ENCODE measurements at places on chromosomes 4 and X.

DNA sequence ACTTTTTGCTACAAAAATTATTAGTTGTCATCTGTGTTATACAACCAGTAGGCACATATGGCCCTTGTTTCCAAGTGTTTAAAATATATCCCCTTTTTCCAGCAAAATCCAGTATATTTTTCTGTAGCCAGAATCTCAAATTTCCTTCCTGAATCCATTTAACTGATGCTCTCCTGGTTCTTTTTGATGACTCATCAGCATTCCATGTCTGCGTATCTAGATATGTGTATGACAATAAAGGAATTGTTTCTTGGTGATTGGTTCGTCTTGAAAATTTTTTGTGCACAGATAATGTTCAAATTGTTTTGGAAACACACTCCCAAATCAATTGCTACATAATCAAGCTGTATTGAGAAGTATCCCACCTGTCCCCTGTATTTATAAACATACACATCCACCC is 98.3 kb downstream of the ITM2A start:
- DNase-seq = no peak

DNA sequence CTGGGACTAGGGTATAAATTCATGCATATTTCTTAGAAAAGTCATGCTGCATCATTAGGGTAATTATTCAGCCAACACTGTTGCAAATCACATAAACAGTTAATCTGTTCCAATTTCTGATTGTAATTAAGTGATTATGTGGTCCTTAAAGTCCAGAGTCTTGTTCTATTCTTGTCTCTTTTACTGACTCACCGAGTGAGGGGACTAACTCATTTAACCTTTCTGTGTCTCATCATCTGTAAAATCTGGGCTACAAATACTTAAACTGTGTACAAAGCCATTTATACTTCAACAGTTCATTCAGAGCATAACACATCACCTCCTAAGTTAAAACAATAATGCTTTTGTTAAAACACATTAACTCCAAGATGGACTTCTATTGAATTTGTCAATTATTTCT is 65.4 kb upstream of the KLHL13 start:
- no peak for DNase-seq

DNA sequence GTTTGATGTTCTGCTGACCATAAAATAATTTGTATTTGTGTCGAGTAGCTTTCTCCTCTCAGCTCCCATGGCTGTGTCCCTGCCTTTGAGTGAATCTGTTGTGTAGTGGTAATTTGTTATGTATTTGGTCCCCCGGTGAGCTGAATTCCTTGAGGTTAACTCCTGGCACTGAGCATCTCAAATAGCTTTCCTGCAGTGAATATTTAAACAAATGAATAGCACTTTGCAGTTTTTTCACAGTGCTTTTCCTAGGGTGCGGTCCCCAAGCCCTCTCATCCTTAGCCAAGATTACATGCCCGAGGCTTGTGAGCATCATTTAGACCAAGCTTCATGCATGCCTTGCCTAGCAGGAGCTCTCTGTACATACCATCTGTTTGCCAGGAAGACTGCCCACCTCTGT is 74.2 kb downstream of the CLDN34 start:
- DNase-seq = no peak

GRCh38 chr4:152340818-152341217 is 195.1 kb downstream of the FBXW7 start:
- DNase-seq = no peak

GRCh38 chr4:37594099-37594498 is 92.1 kb downstream of the RELL1 start:
- no peak for DNase-seq

GRCh38 chr4:90958256-90958895 is 831.2 kb downstream of the CCSER1 start:
- DNase-seq = no peak

- no peak for DNase-seq
Observed at GRCh38 chr4:74540193-74540592, 95.3 kb downstream of the AREG start.

- no peak for DNase-seq
Observed at GRCh38 chr4:48191758-48192157, 57.7 kb upstream of the TXK start.

DNA sequence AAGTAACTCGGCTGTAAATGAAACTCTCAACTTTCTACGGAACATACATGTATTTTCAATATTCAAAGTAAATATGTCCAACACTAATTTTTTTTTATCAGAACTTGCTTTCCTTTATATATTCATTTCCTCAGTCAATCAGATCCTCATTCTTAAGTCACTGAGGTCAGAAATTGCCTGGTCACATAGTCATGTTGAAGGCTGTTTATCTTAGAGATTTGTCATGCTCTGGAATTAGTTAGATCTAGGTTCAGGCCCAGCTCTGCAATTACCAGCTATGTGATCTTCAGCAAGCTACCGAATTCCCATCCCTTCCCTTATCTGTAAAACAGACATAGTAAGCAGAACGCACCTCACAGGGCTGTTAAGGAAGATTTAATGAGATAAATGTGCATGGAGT is 228.8 kb downstream of the SPCS3 start:
- DNase-seq = peak; percentile 26

DNA sequence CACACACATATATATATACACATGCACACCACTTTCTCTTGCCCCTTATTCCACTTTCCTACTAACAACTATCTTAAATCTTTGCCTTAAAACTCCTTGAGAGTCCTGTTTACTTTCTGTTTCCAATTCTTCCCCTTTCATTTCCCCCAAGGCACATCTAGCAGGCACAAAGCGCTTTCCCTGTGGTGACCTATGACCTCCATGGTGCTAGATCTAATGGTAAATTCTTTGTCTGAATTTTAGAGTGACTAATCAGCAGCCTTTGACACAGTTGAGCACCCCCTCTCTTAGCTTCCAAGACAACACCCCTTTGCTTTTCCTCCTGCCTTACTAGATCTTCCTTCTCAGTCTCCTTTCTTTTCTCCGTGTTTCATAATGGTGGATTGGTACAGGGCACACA is 236.4 kb upstream of the TTC29 start:
- DNase-seq = no peak

DNA sequence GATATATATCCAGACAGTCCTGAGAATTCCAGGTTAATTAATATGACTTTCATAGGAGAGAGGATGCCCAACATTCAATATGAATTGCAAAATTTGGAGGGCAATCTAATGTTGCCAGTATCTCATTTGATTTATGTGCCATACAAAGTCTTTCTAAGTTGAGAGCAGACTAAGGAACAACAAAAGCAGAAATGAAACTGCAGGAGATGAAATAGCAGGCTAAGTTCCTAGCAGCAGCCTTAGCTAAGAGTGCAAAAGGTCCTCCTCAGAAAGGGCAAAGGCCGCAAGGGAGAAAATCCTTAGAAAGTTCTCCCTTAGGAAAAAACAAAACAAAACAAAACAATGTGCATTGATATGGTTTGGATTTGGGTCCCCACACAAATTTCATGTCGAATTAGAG is 602.9 kb upstream of the HTR2C start:
- no peak for DNase-seq

DNA sequence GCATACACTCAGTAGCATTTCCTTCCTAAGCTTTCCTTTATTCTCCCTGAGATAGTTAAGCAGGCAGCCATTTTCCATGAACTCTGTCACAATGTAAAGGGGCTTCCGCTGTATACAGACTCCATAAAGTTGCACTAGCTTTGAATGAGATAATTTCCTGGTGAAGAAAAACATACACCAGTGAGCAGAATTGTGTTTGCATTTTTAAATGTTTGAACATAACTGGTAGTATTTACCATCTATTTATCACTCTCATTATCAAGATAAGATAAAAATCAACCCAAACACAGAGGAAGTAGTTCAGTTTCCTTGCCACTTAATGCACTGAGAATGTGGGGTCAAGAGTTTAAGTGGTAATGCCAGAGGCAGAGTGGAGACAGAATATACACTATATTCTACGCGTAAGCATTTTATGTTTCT is 54.1 kb downstream of the TXK start:
- no peak for DNase-seq

GRCh38 chrX:12322031-12322430 is 183.8 kb downstream of the FRMPD4 start:
- no peak for DNase-seq

- no peak for DNase-seq
Observed at GRCh38 chrX:143837010-143837843, 46.6 kb upstream of the UBE2NL start.

- DNase-seq = no peak
Observed at GRCh38 chrX:99798936-99799335, 611.1 kb downstream of the PCDH19 start.

DNA sequence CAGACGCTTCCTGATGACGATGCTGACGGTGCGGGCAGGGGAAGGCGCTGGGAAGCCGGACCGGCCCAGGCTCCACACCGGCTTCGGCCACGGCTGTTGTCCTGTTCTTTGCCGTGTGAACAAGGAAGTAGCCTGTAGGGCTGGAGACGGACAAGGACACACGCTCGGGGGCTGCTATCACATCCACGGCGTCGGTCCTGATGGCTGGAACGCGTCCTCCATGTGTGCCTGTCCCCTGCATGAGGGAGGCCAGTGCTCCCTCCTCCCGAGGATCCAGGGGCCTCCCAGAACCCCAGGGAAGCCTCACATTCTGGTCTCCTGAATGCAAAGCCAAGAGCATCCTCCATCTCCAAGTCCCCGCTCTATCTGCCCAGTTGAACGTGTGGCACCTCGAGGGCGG is 53.8 kb downstream of the ACOX3 start:
- DNase-seq = no peak

GRCh38 chrX:22320236-22320873 is 47.6 kb downstream of the CBLL2 start:
- DNase-seq = no peak

DNA sequence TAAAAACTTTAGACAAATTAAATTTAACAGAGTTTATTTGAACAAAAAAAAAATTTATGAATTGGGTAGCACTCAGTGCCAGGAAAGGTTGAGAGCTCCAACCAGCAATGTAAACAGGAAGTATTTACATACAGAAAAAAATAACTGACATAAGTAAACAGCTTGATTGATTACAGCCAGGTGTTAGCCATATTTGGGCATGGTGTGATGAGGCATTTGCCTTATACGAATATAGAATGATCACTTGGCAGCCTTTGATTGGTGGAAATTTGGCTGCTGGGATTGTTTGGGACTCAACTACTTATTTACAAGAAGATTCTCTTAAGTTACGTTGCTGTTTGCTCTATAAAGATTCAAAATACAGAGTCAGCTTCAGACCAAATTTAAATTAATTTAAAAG is 172.0 kb downstream of the ADAM29 start:
- DNase-seq = no peak

- no peak for DNase-seq
Observed at GRCh38 chr4:173489514-173489913, 40.5 kb downstream of the HAND2 start.

GRCh38 chrX:15497865-15498264 is 2.7 kb upstream of the BMX start:
- no peak for DNase-seq

GRCh38 chr4:151687021-151687640 is 73.7 kb downstream of the GATB start:
- DNase-seq = no peak

- DNase-seq = no peak
Observed at GRCh38 chr4:17206829-17207801, 304.8 kb downstream of the QDPR start.

GRCh38 chr4:96186593-96186992 is 346.7 kb downstream of the PDHA2 start:
- DNase-seq = no peak

- no peak for DNase-seq
Observed at GRCh38 chrX:18707426-18708049, at the start of gene PPEF1. PPEF1 (plus strand) TSS chrX:18707645; CDS start chrX:18707781, 136 bp downstream.

DNA sequence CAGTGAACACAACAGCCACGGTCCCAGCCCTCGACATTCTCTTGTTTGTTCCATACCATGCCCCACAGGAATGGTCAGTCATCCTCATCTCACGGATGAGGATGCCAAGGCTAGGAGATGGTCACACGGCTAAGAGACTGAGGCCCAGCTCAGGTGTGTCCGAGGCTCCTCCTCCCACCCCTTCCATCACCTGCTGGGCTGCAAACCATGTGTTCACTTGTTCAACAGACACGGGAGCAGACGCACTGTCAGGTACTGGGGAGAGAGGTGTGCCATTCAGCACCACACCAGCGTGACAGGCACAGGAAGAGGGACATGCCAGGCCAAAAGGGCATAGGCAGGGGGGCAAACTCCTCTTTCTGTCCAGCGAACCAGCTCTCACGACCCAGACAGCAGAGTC is 45.9 kb downstream of the ABLIM2 start:
- no peak for DNase-seq

GRCh38 chr4:105560421-105560848 is 8.0 kb downstream of the ARHGEF38 start:
- DNase-seq = no peak

GRCh38 chr4:16034010-16034748 is 49.6 kb downstream of the PROM1 start:
- DNase-seq = peak; percentile 29

DNA sequence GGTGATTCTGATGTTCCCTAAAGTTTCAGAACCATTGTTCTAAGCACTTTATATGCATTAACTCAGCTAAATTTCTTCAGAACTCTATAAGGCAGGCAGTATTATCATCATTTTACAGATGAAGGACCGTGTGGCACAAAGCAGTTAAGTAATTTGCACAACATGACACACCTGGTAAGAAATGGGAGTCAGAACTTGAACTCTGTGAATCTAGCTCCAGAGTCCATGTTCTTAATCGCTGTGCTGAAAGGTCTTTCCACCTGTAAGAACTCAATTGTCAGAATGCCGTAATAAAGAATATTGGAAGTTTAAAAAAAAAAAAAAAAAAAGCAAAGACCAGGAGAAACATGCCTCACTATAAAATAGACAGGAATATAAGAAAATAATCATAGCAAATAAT is 9.2 kb downstream of the HUWE1 start:
- no peak for DNase-seq

GRCh38 chrX:104307341-104307740 is 52.6 kb upstream of the ESX1 start:
- no peak for DNase-seq

GRCh38 chrX:130715299-130715698 is 187.7 kb downstream of the ENOX2 start:
- DNase-seq = no peak

DNA sequence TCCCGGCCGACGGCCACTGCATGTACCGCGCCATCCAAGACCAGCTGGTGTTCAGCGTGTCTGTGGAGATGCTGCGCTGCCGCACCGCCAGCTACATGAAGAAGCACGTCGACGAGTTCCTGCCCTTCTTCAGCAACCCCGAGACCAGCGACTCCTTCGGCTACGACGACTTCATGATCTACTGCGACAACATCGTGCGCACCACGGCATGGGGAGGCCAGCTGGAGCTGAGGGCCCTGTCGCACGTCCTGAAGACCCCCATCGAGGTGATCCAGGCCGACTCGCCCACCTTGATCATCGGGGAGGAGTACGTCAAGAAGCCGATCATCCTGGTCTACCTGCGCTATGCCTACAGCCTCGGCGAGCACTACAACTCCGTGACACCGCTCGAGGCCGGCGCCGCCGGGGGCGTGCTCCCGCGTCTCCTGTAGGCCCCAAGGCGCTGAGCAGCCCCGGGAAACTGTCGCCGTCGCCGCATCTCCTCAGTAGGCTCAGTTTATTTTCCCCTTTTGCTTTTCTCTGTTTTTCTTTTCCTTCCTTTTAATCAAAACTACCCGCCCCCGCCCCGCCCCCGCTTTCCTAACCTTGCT is 799 bp downstream of the OTUD6A start:
- DNase-seq = no peak
